ENCODE measurements at places on chromosomes 4 and X.

- DNase-seq = no peak
These were observed 57.1 kb downstream of the ENPEP start for GRCh38 chr4:110532901-110533589.

GRCh38 chrX:825991-826390 is 195.4 kb downstream of the SHOX start:
- DNase-seq = no peak

DNA sequence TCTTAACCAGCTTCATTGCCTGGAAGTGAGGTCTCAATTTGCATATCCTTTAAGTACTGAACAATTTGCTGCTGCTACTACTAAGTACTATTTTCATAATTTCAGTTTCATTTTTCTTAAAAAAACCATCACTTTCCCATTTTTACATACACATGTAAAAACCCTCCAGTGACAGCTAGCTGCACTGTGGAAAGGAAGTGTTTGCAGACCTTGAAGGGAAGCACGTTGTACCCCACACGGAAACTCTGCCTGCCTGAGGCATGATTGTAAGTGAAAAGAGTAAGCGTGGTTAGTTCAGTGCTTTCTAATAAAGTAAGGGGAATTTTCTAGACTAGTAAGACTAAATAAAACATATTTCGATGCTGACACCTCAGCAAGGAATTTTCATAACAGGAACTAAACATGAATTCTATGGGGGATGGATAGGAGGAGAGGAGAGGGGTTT is 103.6 kb downstream of the RAPGEF2 start:
- DNase-seq = peak; percentile 41

- DNase-seq = no peak
These were observed 575 bp downstream of the TREX2 start for GRCh38 chrX:153445106-153445855.

- DNase-seq = no peak
These were observed 90.6 kb downstream of the SORCS2 start for GRCh38 chr4:7282786-7283440.

GRCh38 chr4:27055221-27055760 is 194.7 kb downstream of the STIM2 start:
- DNase-seq = no peak

- no peak for DNase-seq
These were observed 180.7 kb downstream of the CEP135 start for GRCh38 chr4:56129431-56129861.

GRCh38 chr4:145697332-145697731 is 17.4 kb downstream of the C4orf51 start:
- DNase-seq = no peak

DNA sequence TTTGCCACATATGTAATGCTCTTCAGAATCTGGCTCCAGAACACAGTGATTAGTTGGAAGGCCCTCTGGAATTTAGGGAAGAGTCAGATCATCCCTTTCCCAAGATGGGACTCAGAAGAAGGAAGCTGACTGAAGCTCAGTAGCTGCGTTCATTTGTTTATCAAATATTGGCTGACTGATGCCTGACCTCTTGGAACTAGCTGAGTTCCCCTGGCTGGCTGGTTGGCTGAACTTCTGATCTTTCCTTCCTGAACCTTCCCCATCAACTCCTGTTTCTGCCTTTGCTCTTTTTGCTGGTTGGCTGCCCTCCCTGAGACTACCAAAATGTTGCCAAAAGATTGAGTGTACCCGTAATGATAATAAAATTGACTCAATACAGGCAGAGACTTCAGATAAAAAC is 866.5 kb upstream of the INTU start:
- DNase-seq = no peak

All from hematopoietic multipotent progenitor cell treated with erythropoietin and hydrocortisone succinate and interleukin-3 and kit ligand, for 6 days (in vitro differentiated cells).